IMR-90 (cell line): ENCODE measurements at places on chromosomes 16 and 17. TPM values are rescaled to one million over a fixed set of nuclear protein-coding genes. Genes with fewer than 3 reads are reported as not detected.

HOXB1 gene
- not detected in 2 replicates for polyA plus RNA-seq

DNAH3 gene
- not detected in 2 replicates for polyA plus RNA-seq

IRX6 gene
- polyA plus RNA-seq, result not detected in 2 replicates

CD300E gene
- not detected in 2 replicates for polyA plus RNA-seq

SHBG gene
- polyA plus RNA-seq, result 0.38 and 0.40 TPM in 2 replicates
